ENCODE measurements at places on chromosomes 3 and 15. TPM values are rescaled to one million over a fixed set of nuclear protein-coding genes. Genes with fewer than 3 reads are reported as not detected.

GOLGA6D gene
- not detected for total RNA-seq

DNA sequence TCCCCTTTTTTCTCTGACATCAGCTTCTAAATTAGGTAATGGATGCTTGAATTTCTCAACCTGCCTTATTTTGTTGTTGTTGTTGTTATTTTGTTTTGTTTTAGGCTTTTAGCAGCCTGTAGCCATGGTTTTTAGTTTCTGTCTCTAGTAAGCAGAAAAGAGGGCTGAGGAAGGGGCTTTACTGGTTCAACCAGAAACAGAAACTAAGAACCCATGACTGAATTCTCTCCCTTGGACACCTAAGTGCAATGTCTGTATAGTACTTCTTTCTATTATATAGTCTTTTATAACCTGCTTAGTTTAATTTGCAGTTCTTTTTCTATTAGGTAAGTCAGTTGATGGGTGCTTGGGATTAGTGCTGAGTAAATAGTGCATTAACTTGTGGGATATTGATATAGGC, 129.0 kb downstream of the BBX start:
- H3K36me3 ChIP-seq: peaks cover 8% of the 10 kb centered on the region
- no peak overlapping the region for H3K4me3 ChIP-seq
- peaks cover 9% of the 10 kb centered on the region for H3K4me1 ChIP-seq
- H3K27ac ChIP-seq: no peak overlapping the region
- H3K27me3 ChIP-seq: no peaks in the 10 kb centered on the region
- no peak for DNase-seq

AEN gene
- total RNA-seq: 53.2 TPM

GRCh38 chr3:123951522-123952447, 9.2 kb downstream of the CCDC14 start:
- no peaks in the 10 kb centered on the region for H3K4me1 ChIP-seq
- DNase-seq: no peak
- H3K36me3 ChIP-seq: peaks cover 30% of the 10 kb centered on the region
- no peaks in the 10 kb centered on the region for H3K27me3 ChIP-seq

DNA sequence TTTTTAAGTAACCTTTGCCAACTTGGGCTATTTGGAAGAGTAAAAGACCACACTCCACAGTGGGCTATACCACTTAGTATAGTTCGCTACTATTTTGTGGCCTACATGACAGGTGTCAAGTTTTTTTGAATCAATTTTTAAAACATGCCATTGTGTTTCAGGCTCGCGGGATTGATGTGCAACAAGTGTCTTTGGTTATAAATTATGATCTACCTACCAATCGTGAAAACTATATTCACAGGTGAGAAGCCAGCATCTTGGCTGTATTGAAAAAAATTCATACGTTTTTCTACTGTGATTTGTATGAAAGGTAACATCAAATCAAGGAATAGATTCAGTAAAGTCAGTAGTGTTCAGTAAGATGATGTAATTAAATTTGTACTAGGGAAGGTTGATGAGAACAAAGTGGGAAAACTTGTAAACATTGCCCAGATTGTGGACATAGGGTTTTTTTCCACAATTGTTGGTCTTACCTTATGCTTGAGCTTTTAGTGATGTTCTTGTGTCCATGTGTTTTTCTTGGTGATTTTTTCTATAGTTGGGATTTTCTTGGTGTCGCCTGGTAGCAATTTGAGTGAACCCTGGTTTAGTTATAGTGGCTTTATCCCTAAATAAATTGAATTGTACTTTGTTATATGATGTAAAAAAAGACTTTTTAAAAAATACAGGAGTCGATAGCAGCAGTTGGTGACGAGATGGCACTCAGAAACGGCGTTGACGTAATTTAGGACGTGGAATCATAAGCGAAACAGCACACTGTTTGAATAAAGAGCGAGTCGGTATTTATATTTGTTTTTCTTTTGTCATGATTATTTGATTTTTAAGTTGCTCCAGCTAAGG, 4.5 kb downstream of the EIF4A2 start:
- H3K36me3 ChIP-seq: peaks cover 92% of the 10 kb centered on the region
- H3K4me1 ChIP-seq: peaks cover 43% of the 10 kb centered on the region
- H3K27ac ChIP-seq: peak overlapping the region; percentile 65
- DNase-seq: no peak
- H3K27me3 ChIP-seq: no peaks in the 10 kb centered on the region

- H3K36me3 ChIP-seq: peaks cover 77% of the 10 kb centered on the region
- no peak for DNase-seq
- H3K4me1 ChIP-seq: peaks cover 84% of the 10 kb centered on the region
- H3K27ac ChIP-seq: peak overlapping the region; percentile 71
These were observed 6.8 kb downstream of the EDEM1 start for GRCh38 chr3:5194341-5194740.

GRCh38 chr3:117836296-117836695, 1126.7 kb downstream of the TUSC7 start:
- no peaks in the 10 kb centered on the region for H3K4me1 ChIP-seq
- H3K36me3 ChIP-seq: no peaks in the 10 kb centered on the region
- DNase-seq: no peak

EPHB3 gene
- total RNA-seq: 0.13 TPM

- DNase-seq: no peak
- H3K4me1 ChIP-seq: no peaks in the 10 kb centered on the region
- H3K27me3 ChIP-seq: peaks cover 4% of the 10 kb centered on the region
- H3K27ac ChIP-seq: no peak overlapping the region
These were observed 292.7 kb upstream of the STT3B start for GRCh38 chr3:31240013-31240412.

DNA sequence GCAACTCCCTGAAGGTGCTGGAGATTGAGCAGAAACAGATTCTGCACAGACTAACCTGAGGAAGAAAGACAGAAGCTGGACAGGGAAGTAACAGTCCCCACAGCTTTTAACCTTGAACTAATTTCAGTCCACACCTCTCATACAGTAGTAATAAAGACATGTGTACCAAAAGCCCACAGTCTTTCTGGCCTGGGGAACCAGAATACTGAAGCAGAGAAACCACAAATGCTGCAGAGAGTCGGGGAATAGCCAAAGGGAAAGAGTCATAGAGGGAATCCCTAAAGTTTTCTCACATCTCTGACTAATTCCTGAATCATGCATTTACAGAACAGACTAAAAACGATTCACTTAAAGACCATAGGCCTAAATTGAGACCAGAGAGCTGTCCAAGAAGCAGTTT, 503.4 kb upstream of the NECTIN3 start:
- no peak for DNase-seq
- no peak overlapping the region for H3K27ac ChIP-seq
- no peaks in the 10 kb centered on the region for H3K36me3 ChIP-seq
- no peaks in the 10 kb centered on the region for H3K4me1 ChIP-seq
- no peak overlapping the region for H3K4me3 ChIP-seq

TADA3 gene
- total RNA-seq: 85.6 TPM

SENP8 gene
- total RNA-seq: 1.3 TPM

GRCh38 chr3:67580430-67581000, 73.9 kb downstream of the SUCLG2 start:
- H3K4me1 ChIP-seq: peaks cover 17% of the 10 kb centered on the region
- no peaks in the 10 kb centered on the region for H3K27me3 ChIP-seq
- H3K4me3 ChIP-seq: no peak overlapping the region
- no peak overlapping the region for H3K27ac ChIP-seq

DNA sequence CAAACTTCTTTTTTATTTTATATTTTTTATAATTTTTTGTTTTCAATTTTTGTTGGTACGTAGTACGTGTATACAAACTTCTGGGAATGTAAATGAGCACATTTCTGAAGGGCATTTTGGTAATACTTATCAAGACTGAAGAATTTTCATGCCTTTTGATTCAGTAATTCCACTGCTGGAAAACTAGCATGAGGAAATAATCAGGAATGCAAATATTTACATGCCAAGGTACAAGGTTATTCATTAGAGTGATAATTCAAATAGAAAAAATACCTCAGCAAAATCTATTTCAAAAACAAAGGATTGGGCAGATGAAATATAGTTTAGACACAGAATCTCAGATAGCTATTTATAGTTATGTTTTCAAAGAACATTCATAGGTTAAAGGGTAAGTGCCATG, 128.7 kb downstream of the DMXL2 start:
- no peak overlapping the region for H3K4me3 ChIP-seq
- DNase-seq: no peak
- no peaks in the 10 kb centered on the region for H3K27me3 ChIP-seq

DNA sequence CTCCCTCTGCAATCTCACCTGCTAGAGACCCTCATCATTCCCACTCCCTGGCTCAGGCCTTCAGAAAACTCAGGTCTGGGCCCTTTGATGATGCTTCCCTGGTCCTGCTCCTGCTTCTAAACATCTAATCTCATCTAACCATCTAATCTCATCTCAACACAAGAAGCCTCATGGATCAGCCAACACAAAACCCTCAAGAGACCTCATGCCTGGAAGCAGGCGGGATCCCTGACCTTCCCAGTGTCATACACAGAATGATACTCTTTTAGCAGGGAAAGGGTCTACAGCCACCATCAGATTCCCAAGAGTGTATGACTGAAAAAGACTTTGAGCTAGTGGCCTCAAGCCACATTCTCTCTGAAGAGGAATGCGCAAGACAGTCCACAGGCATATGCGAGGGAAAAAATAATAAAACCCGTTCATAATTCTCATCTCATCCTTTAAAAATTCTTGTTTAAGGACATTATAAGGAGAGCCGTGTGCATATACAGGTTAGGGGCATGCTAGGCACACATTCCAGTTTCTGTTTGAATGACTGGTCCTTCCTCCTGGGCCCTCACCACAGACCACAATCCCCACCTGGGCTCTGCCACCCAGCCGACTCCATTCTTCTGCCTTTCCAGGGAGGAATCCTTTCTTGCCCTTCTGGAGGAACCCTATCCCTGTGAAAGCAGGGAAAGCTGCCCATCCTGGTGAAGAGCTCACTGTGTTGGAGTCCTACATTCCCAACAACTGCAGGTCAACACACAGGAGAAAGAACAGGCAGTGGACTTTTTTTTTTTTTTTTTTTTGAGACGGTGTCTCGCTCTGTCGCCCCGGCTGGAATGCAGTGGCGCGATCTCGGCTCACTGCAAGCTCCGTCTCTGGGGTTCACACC, 2.2 kb downstream of the ZXDC start:
- H3K4me1 ChIP-seq: peaks cover 48% of the 10 kb centered on the region
- H3K27me3 ChIP-seq: peaks cover 5% of the 10 kb centered on the region

DNA sequence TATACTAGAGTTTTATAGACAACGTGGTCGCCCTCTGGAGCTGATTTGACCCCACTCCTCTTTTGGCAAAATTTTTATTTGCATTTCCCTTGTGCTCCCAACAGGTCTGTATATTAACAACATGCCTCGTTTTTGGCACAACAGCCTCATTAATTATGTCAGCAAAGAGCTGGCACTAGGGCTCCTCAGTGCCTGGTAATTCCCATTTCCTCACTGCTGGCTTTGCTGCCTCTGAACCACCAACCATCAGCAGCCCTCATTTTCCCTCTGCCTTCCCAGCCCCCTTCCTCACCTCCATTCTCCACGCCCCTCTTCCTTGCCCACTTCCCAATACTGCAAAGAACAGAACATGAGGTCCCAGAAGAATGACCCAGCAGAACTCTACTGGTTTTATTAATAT, 204.8 kb downstream of the ABHD5 start:
- H3K27me3 ChIP-seq: peaks cover 44% of the 10 kb centered on the region
- H3K4me3 ChIP-seq: no peak overlapping the region
- no peak for DNase-seq
- H3K4me1 ChIP-seq: peaks cover 10% of the 10 kb centered on the region

DNA sequence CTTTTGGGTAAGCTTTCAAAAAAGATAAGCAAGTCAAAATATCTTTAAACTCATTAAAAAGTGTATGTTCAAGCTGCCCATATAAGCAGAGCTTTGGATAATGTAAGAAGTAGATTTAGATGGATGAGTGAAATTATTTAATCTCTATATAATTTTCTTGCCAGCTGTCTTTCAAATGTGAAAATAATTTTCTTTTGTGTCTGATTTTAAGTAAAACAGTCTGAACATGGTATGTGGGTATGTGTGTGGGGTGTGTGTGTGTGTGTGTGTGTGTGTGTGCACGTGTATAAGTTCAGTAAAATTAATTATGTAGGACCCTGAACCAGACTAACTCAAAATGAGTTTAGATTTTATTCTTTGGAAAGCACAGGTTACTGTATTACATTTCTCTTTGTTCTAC, 155.2 kb upstream of the CGNL1 start:
- no peak overlapping the region for H3K27ac ChIP-seq
- no peaks in the 10 kb centered on the region for H3K27me3 ChIP-seq
- no peak overlapping the region for H3K4me3 ChIP-seq
- DNase-seq: no peak
- H3K4me1 ChIP-seq: peaks cover 8% of the 10 kb centered on the region

All from activated CD8-positive, alpha-beta T cell treated with anti-CD3 and anti-CD28 coated beads, Interleukin-2, amount 10 ng/mL, durations not matched to agents 7 days and 5 days (primary cell).